ENCODE measurements at places on chromosomes 5 and 9.

DNA sequence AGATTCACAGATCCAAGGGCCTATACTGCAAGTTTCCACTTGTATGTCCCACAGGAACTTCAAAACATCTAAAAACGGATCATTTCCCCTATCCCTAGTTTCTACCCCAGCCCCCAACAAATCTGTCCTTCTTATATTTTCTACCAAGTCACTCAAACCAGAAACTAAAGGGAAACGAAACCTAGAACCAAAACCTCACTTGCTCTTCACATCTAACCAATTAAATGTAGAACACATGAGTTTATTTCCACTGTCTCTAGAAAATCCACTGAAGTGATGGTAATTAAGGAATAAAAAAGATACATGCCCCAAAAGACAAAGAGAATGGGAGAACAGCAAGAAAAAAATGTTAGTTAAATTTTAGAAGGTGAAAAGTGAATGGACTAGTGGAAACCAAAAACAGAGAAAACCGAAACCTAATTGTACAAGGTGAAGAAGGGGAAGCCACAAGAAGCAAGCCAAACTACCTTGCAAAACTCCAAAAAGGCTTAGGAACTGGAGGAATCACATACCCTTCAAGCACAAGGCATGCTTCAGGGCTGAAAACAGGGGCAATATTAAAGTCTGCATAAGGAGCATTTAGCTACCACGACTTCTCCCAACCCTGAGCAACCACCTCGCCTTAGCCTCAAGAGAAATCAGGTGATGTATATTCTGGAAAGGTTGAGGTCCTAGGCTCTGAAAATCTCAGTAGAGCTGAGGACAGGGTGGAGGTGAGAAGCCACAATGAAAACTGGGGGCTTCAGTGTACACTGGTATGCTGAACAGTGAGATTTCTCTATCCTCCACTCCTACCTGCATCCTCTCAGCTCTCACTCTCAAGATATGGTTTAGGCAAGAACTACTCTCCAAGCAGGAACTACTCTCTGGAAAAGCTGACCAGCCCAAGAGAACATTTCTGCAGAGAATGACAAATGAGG, 11.1 kb downstream of the SMU1 start:
- DNase-seq = no peak

GRCh38 chr9:112971415-112971814, 40.6 kb downstream of the ZNF883 start:
- no peak for DNase-seq

DNA sequence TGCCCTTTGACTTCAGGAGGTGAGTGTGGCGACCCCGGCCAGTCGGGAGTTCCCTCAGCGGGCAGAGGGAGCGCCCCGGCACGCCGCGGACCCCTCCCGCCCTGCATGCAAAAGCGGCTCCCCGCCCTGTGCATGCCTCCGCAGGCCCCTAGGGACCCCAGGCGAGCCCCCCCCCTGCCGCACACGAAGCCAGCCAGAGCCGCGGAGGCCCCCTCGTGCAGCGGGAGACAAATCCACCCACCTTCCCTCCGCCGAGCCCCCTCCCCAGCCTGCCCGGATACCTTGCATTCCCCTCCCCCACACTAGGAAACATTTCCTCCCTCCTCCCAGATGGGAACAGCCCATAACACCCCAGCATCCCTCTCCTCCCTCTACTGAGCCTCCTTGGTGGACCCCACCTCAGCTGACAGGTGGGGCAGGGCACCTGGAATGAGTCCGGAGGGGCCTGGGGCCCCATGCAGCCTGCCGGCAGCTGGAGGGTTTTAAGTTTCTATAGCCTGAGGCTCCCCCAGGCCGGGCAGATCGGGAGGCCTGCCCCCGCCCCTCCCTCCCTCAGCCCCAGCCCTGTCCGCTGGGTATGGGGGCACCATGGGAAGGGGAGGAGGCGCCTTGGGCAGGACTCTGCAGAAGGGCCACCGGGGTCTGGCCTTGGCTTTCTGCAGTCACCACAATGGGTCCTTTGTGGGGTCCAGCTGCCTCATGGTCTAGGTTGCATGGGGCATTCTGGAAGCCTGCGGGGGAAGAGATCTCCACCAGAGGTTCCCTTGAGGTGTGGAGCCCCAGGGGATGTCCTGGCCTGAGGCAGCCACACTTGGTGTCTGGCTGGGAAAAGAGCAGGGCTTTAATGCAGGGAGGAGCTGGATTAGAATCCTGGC, 601 bp downstream of the ERGIC1 start:
- DNase-seq = no peak

DNA sequence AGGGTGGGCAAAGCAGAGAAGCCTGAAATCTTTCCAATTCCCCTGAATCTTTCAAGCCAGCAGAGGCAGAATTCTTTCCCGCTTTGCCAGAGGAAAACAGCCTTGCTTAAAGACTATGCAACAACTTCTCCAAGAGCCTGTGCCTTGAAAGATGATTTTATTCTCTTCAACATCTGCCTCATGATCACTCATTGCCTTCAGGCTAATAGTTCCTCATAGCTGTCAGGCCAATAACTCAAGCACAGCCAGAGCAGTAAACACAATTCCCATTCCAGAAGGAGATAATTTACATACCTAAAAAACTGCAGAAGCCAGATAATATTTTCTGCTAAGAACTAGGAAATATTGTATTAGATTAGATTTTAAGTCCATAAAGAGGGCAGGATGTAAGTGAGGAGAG, 92.3 kb upstream of the PUM3 start:
- DNase-seq = no peak

- DNase-seq = no peak
These were observed 2.3 kb upstream of the RASEF start for GRCh38 chr9:83065233-83065632.

GRCh38 chr5:115551415-115551814, 6.8 kb upstream of the FEM1C start:
- DNase-seq = no peak

- no peak for DNase-seq
These were observed 54.9 kb upstream of the OSMR start for GRCh38 chr5:38790891-38791290.

DNA sequence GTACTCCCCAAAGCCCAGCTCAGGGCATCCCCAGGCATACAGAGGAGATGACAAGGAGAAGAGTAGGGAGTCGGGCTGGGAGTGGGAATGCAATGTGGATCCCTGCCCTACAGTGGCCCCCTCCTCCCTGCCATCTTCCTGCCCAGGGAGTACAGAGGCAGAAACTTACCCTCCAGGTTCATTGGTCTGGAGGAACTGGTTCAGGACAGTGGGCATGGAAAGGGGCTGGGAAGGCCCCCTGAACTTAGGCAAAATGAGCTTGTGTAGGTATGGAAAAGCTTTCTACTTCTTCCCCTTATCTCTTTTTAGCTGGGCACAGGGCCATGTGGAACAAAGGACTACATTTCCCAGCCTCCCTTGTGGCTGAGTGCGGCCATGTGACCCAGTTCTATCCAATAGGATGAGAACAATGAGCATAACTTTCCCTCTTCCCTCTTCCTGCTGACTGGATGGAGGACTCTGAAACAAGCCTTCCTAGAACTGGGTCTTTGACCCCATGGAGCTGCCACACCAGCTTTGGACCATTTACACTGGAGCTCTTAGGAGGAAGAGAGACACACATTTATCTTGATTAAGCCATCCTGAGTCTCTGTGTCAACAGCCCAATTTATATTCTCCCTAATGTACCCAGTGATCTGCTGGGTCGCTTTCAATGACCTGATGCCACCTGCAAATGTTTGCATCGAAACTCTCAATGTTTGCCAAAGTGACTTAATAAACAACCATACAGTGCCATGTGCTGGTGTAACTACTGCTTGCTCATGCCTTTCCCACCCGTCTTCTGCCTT, 25.0 kb upstream of the HMCN2 start:
- peak; percentile 49 for DNase-seq

GRCh38 chr9:117704597-117704996, 394 bp downstream of the TLR4 start:
- DNase-seq = no peak

DNA sequence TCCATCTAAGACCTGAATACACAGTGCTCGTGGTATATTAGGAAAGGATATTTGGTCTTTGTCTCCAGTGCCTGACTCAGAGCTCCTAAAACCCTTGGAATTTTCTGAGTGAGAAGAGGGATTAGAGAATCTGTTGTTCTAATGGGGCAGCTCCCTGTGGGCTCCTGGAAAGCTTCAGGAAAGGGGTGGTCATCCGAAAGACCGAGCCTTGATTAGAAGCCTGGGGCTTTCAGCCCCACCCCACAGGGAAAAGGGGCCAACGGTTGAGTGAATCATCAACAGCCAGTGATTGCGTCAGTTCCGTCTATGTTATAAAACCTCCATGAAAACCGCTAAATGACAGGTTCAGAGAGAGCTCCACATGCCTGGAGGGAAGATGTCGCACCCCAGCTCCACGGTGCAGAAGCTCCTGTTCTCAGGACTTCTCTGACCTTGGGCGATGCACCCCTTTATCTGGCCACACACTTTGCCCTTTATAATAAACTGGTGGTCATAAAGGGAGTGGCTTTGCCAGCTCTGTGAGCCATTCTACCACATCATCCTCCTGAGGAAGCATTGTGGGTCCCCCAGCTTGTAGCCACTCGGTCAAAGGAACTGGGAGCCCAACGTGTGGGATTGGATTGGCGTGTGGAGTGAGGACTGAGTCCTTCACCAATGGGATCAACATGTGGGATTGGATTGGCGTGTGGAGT, 71.0 kb upstream of the ICE1 start:
- no peak for DNase-seq

- peak; percentile 22 for DNase-seq
These were observed 93.2 kb downstream of the ZFAND5 start for GRCh38 chr9:72271613-72272478.

- no peak for DNase-seq
These were observed 50.6 kb downstream of the LNPEP start for GRCh38 chr5:96986450-96986849.

DNA sequence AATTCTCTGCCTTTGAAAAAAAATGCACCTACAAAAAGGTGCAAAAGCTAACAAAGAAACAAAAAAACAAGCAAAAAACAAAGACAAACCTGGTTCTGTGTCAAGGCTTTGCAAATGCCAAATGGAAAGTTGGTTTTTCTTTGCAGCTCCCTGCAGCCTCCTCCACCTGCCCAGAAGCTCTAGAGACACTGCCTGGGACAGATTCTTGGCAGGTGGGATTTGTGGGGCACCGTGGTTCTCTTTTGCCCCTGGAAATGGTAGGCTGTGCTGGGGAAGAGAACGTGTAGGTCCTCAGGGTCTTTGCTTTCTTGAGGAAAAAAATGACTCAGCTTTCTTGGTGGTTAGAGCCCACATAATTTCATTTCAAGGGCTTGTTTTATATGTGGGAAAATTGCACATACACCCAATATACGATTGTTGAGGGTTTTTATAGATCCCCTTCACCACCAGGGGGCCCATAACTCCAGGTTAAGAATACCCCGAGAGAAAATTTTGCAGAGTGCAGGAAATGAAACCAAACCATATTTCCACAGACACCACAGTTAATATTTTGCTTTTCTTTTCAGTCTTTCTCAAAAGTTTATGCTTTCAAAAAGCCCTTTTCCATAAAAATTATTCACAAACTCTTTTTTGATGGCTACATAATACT, 58.7 kb downstream of the NXNL2 start:
- peak; percentile 45 for DNase-seq

GRCh38 chr9:136882109-136882946, 4.0 kb upstream of the TRAF2 start:
- peak; percentile 80 for DNase-seq

GRCh38 chr5:420632-421286, 22.2 kb upstream of the EXOC3 start:
- no peak for DNase-seq

- no peak for DNase-seq
These were observed 26.3 kb downstream of the NR3C1 start for GRCh38 chr5:143376911-143377813.

DNA sequence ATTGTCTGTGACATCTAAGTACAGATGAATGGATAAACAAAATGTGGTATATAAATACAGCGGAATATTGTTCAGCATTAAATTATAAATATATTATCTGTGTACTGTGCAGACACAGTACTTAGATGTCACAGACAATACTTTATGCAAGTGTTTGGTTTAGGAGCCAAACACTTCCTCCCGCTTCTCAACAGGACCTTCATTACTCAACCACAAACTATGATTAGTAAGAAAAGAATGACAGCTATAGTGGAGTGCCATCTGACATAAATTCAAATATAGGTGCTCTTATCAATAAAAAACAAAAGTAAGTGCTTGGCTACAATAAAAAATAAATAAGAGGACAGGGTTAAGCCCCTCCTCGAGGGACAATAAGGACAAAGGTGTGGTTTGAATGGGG, 38.9 kb upstream of the STX17 start:
- no peak for DNase-seq

Measured in CD4-positive, alpha-beta memory T cell (primary cell).